Metanephros (tissue), 2 donors: ENCODE measurements at places on chromosomes 11 and 22. TPM values are rescaled to one million over a fixed set of nuclear protein-coding genes. Genes with fewer than 3 reads are reported as not detected.

Gene HTR3B
- not detected for total RNA-seq

Gene SLCO2B1
- 15.9 TPM for total RNA-seq

Gene DDI1
- not detected for total RNA-seq

Gene PATE2
- not detected for total RNA-seq

Gene SNRPD3
- 176 TPM for total RNA-seq

Gene NTM
- 48.6 TPM for total RNA-seq

Gene GDPD5
- total RNA-seq, result 22.1 TPM

Gene RFPL2
- 0.18 TPM for total RNA-seq

Gene NUCB2
- 25.5 TPM for total RNA-seq

Gene CFAP300
- 1.9 TPM for total RNA-seq

Gene NXPE2
- total RNA-seq, result 0.70 TPM
